Astrocyte of the spinal cord (primary cell): ENCODE measurements at places on chromosomes 6 and 20.

GRCh38 chr6:7148100-7148822, 40.5 kb downstream of the RREB1 start:
- peak; percentile 45 for DNase-seq

- no peak for DNase-seq
Observed at GRCh38 chr6:139580592-139581484, 206.4 kb upstream of the CITED2 start.

DNA sequence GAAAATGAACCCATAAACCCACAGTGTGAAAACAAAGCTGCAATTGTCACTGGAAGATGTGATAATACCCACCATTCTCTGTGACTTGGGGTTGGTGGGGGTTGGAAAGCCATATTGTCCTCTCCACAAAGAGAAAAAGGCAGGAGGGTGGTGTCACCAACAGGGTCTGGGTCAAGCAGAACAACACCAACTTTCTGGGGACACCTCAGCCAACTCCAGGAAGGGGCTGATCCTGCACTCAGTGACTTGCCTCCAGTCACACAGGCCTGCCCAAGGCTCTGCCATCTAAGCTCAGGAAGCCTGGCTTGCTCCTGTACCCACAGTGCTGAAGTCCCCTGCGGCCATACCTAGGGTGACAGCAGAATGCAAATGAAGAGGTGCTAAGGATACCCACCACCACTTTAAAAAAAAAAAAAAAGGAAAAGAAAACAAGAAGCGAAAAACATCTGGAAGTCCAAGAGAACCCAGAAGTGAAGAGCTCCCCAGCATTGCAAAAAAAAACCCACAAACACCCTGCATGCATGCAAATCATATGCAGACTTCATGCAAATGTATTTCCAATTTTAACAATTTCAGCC, 110.6 kb downstream of the PREX1 start:
- no peak for DNase-seq

- peak; percentile 58 for DNase-seq
Observed at GRCh38 chr6:142796571-142796970, 148.4 kb downstream of the HIVEP2 start.

DNA sequence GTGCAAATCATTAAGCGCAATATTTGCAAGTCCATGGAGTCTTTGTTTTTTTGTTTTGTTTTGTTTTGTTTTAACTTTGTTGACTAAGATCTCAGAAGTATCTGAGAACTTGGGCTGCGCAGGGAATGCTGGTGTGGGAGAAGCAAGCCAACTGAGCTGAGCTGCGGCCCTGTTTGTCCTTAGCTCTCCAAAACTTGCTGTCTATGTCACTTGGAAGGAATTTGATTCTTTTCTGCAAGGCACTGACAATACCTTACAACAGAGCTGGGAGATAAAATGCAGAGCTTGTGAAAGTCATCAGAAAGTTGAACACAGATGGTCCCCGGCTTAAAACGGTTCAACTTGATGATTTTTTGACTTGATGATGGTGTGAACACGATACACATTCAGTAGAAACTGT, 5.4 kb downstream of the SLC22A23 start:
- no peak for DNase-seq

DNA sequence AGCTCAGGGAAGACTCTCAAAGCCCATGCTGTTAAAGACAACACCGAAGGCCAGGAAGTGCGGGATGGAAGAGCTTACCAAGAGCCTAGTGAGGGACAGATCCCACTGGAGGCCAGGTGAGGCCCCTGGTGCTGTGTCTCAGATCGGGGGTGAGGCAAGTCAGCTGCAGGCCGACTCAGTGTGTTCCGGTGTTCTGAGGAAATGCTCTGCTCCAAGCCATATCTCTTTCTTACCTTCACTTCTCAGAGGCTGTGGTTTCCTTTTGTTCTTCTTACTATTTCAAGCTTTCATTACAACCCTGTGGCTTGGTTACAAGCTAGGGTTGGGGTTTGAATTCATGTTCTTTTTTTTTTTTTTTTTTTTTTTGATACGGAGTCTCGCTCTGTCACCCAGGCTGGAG, 114.3 kb upstream of the ZFP64 start:
- no peak for DNase-seq

DNA sequence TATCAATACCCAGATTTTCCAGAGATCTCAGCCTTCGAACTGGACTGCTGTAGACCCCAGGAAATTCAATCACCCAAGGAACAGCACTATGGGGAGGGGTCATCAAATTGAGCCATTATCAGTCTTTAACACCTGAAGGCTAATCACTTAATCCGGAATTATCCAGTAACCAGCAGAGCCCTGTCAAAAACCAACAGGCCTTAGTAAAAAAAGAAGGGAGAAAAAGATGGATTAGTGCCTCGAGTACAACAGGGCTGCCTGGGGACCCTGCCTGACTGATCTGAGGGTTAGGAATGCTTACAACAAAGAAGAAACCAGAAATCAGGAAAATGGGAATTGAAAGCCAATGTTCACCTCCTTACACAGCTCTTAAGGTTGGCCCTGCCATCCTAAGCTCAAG, 7.6 kb downstream of the RRAGD start:
- DNase-seq: no peak

DNA sequence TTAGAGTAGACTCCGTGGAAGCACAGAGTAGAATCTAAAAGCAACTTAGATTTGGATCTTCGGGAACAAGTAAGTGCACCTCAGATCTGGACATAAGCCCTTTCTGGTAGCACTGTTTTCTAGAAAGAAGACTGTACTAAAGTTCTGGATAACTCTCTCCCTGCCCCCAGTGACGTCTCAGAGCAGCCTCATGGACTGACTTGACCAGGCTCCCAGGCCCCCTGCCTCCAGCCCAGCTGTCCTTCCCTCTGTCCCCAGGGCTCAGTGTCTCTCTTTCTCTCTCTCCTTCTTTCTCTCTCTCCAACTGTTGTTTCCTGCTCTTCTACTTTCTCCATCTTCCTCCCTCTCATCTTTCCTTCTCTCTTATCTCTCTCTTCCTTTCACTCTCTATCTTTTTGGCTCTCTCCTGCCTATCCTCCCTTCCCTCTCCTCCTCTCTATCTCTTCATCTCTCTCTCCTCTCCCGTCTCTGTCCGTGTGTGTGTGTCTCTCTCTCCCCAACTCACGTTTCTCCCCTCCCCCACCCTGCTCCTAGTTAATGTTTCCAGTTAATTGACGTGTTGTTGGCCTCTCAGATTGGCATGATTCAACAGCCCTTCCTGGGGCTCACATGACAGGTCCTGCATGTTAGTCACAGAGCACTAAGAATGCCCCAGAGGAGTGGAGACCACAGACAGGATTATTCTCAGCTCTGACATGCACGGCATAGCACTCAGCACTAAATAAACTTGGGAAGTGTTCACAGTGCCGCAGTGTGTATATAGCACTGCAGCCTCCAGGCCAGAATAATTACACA, 180.4 kb upstream of the FOXQ1 start:
- DNase-seq: peak; percentile 66

GRCh38 chr6:20092071-20092566, 120.2 kb downstream of the MBOAT1 start:
- DNase-seq: peak; percentile 65

- DNase-seq: peak; percentile 56
Observed at GRCh38 chr6:72861059-72861458, 239.2 kb downstream of the KCNQ5 start.

GRCh38 chr6:21201187-21201586, 392.4 kb upstream of the SOX4 start:
- DNase-seq: no peak

GRCh38 chr6:164133095-164133494, 718.6 kb downstream of the QKI start:
- peak; percentile 64 for DNase-seq

- no peak for DNase-seq
Observed at GRCh38 chr6:148884461-148884860, 137.6 kb downstream of the UST start.

DNA sequence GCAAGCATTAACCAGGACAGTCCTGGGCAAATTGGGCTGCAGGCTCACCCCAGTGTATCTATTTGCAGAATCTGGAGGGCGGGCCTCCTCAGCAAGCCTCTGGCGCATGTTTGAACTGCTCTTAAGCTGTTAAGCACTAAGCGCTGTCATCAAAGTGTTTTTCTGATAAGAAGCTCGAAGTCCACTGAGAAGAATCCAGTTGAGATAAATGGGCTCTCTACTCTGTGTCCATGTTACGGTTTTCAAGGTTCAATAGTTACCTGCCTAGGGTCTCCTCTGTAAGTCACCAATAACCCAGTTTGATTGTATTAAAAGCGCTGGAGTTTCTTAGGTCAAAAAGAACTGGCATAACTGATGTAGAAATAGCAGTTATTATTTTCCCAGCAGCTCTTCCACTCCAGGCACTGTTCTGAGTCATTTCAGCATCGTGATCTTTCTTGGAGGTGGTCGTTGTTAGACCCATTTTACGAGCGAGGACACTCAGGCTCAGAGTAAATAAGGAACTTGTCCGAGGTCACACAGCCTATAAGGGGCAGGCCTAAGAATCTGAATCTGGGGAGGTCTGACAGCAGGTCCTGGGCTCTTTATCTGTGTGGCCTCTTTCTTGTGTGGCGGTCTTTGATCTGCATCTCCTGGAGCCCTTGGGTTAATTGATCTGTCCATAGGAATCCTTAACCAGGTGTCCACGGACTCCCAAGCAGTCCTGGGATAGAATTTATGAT, 207.4 kb upstream of the ZNF217 start:
- DNase-seq: no peak

DNA sequence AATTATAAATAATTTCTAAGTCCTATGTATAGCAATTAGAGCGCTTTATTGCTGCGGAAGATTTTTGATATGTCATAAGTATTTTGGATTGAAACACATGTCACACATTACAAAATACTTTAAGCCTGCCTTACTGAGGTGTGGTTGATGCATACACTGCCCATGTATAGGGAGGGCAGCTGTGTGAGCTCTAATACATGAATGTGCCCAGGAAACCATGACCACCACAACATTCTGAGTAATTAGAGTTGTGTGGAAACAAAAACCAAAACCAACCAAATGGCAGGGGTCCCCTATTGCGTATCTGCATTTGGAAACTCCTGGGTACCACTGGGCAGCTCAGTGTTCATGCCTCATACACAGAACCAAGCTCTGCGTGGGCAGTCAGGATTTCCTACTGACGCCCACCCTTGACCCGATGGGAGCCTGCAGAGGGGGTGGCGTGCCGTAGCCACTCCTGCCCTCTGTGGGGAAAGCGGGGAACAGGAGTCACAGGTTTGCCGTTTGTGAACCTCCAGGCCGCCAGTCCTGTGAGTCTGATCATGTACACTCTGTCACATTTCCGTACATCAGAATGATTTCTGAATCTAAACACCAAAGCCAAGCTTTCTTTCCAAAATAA, 50.9 kb upstream of the PDE10A start:
- DNase-seq: no peak

DNA sequence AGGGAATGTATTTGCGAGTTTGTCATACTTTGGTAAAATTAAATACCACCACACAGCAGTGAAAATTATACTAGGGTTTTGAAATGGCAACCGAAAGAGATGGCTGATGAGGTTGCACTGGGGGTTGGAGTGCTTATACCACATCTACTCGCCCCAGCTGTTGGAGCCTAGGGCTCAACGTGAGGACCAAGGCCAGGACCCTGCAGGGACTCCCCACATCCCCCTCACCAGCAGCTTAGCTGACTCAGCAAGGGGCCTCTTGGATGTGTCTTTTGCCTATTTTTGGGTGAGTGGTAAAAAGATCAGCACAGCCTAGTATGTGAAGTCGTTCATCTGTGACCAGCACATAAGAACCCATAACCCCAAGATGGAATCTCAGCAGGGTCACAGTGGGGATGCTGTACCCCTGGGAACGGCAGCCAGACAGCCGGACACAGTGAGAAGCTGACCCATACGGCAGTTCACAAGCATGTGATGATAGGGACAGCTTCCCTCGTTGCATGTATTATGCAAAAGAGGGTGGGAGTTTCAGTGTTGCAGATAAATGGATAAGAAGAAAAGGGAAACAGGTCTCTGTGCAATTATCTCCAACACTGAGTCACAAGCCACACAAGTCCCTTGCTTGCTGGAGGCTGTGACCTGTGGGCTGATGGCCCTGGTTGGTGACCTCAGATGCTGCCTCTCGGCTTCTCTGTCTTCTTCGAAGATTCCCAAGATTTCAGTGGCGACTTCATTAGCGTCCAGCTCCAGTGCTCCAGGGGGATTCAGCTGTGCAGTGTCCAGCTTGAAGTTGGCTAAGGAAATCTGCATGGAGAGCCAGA, 20.9 kb upstream of the SPO11 start:
- no peak for DNase-seq

- DNase-seq: peak; percentile 83
Observed at GRCh38 chr6:18503593-18504231, 116.6 kb downstream of the RNF144B start.

GRCh38 chr6:157638779-157639178, 184.3 kb upstream of the SNX9 start:
- no peak for DNase-seq

GRCh38 chr6:164037171-164037870, 622.8 kb downstream of the QKI start:
- no peak for DNase-seq

DNA sequence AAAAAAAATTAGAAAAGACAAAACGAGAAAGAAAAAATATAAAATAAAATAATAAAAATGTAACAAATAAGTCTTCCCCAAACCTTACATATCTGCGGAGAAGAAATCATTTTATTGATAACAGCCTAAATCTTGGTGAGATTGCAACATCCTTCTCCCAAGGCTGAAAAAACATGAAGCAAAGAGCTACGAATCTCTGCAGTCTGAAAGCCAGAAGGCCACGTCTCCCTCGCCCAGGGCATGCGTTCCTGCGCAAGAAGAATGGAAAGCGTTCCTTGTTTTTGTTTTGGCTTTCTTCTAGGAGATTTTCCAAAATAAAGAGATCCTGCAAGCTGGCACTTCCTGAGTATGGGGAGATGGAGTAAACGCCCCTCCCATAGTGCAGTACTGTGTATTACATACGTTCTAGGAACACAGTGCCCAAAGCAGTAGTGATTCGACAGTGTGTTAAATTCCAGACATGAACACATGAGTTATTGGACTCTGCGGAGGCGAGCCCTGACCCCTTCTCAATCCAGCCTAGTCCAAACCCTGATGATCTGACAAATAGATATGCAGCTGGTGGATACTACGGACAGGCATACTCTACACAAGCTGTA, 126.7 kb upstream of the RREB1 start:
- no peak for DNase-seq

GRCh38 chr6:5726976-5727718, 279.6 kb downstream of the NRN1 start:
- DNase-seq: peak; percentile 55

GRCh38 chr20:25280051-25280573, 32.2 kb downstream of the PYGB start:
- no peak for DNase-seq

- no peak for DNase-seq
Observed at GRCh38 chr6:110828396-110828795, 13.1 kb upstream of the CDK19 start.

GRCh38 chr6:13180538-13180937, 147.8 kb downstream of the TBC1D7 start:
- DNase-seq: no peak

GRCh38 chr6:31125162-31125561, 4.9 kb upstream of the CDSN start:
- peak; percentile 38 for DNase-seq
